ENCODE measurements at places on chromosomes 2 and 18. TPM values are rescaled to one million over a fixed set of nuclear protein-coding genes. Genes with fewer than 3 reads are reported as not detected.

EGR4 gene
- polyA plus RNA-seq, result not detected

ARHGAP28 gene
- polyA plus RNA-seq, result 23.7 TPM

ATIC gene
- 50.8 TPM for polyA plus RNA-seq

TXNDC2 gene
- polyA plus RNA-seq, result 0.12 TPM

CCDC74B gene
- 0.62 TPM for polyA plus RNA-seq

DNAJC5G gene
- polyA plus RNA-seq, result 0.34 TPM

VPS4B gene
- 24.7 TPM for polyA plus RNA-seq

MEIS1 gene
- 16.6 TPM for polyA plus RNA-seq

CCDC74A gene
- 2.0 TPM for polyA plus RNA-seq

ZBTB7C gene
- polyA plus RNA-seq, result 5.8 TPM

FAM237A gene
- not detected for polyA plus RNA-seq

RGPD4 gene
- polyA plus RNA-seq, result not detected

CNDP1 gene
- 0.31 TPM for polyA plus RNA-seq

TMBIM1 gene
- 85.4 TPM for polyA plus RNA-seq

MLPH gene
- polyA plus RNA-seq, result 0.85 TPM

TCF7L1 gene
- polyA plus RNA-seq, result 36.3 TPM

SKOR2 gene
- not detected for polyA plus RNA-seq

PCARE gene
- 0.28 TPM for polyA plus RNA-seq

Measured in hindlimb muscle (tissue), 1 donor.